ENCODE measurements at places on chromosomes 13 and 19. TPM values are rescaled to one million over a fixed set of nuclear protein-coding genes. Genes with fewer than 3 reads are reported as not detected.

RELB gene
- polyA plus RNA-seq: 4.8 TPM

SEMA6B gene
- 44.3 TPM for polyA plus RNA-seq

IL4I1 gene
- 1.0 TPM for polyA plus RNA-seq

CGB8 gene
- not detected for polyA plus RNA-seq

RASAL3 gene
- 0.90 TPM for polyA plus RNA-seq

PBX4 gene
- 1.8 TPM for polyA plus RNA-seq

LILRA1 gene
- polyA plus RNA-seq: 0.46 TPM

ZNF544 gene
- 14.6 TPM for polyA plus RNA-seq

ZNF414 gene
- polyA plus RNA-seq: 13.8 TPM

ABHD13 gene
- polyA plus RNA-seq: 9.2 TPM

TGFB1 gene
- polyA plus RNA-seq: 19.6 TPM

LCP1 gene
- 9.1 TPM for polyA plus RNA-seq

KLK12 gene
- not detected for polyA plus RNA-seq

POU2F2 gene
- polyA plus RNA-seq: 1.3 TPM

AMER2 gene
- 0.03 TPM for polyA plus RNA-seq

SHISA7 gene
- polyA plus RNA-seq: 0.14 TPM

ZFP30 gene
- 12.9 TPM for polyA plus RNA-seq

All from forelimb muscle (tissue), 1 donor.